ENCODE measurements at places on chromosomes 1 and 21. TPM values are rescaled to one million over a fixed set of nuclear protein-coding genes. Genes with fewer than 3 reads are reported as not detected.

The CCDC17 gene
- polyA plus RNA-seq = 10.1 TPM

The RNU11 gene
- polyA plus RNA-seq = not detected

GRCh38 chr1:225973158-225973557 lies 26.0 kb downstream of the SDE2 start:
- H3K27ac ChIP-seq = no peak overlapping the region
- H3K4me3 ChIP-seq = no peak overlapping the region
- H3K4me1 ChIP-seq = no peaks in the 10 kb centered on the region
- no peaks in the 10 kb centered on the region for H3K27me3 ChIP-seq

GRCh38 chr1:20252587-20252986 lies 38.1 kb upstream of the VWA5B1 start:
- no peak overlapping the region for H3K27ac ChIP-seq
- H3K4me3 ChIP-seq = no peak overlapping the region
- H3K4me1 ChIP-seq = no peaks in the 10 kb centered on the region
- peaks cover 14% of the 10 kb centered on the region for H3K27me3 ChIP-seq
- no peak for DNase-seq

- H3K4me1 ChIP-seq = no peaks in the 10 kb centered on the region
- no peak overlapping the region for H3K27ac ChIP-seq
- no peak overlapping the region for H3K4me3 ChIP-seq
- no peaks in the 10 kb centered on the region for H3K27me3 ChIP-seq
- no peak for DNase-seq
- no peaks in the 10 kb centered on the region for H3K36me3 ChIP-seq
These were observed 95.0 kb downstream of the CACHD1 start for GRCh38 chr1:64564891-64565290.

- peaks cover 38% of the 10 kb centered on the region for H3K27me3 ChIP-seq
- no peak overlapping the region for H3K4me3 ChIP-seq
- no peaks in the 10 kb centered on the region for H3K4me1 ChIP-seq
- DNase-seq = no peak
These were observed 29.9 kb upstream of the DISP3 start for GRCh38 chr1:11449100-11449403.
